Suppressor macrophage treated with lipopolysaccharide for 1 hour (primary cell): ENCODE measurements at places on chromosomes 1 and 21.

DNA sequence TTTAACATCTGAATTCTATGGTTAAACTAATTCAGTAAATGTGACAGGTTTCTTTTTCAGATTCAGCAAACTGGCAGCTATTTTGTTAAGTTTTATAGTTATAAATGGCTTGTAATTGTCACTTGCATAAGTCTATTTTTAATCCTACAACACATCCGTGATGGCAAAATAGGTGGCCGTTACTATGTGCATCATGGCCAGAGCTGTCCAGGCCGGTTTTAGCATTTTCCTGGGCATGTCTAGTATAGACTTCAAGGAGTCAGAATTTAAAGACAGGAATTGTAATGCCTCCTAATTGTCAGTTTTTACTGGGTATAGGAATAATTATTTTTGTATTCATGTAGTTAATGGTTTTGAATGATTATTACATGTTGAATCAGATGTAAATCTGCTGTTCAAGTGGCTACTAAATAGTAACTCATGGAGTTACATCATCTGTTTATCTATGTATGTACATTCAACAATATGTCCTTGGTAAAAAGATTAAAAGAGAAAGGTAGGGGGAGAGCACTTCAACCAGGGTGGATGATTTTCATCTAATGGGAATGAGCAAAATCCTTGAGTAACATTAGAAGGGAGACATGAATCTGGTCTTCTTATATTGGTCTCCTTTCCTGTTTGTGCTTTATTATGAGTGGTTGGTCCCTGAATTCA lies 3.2 kb upstream of the B3GALT2 start:
- no peak for DNase-seq

DNA sequence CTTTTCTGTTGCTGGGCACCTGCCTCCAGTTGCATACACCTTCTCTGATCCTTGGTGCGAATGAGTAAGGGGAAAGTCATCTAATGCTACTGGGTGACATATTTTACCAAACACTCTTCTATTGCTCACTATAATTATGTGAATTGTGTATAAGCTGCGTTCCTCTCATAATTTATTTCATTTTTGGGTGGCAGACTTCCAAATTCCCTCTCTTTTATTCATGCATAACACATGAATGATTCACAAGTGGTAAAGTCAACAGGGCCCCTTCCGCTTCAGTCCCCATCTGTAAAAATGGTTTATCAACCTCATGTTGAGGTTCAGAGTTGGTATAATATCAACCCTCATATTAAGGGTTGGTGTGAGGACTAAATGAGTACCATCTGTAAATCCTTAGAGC lies 3.2 kb upstream of the QSOX1 start:
- DNase-seq, result no peak

- peak; percentile 23 for DNase-seq
These were observed 33.2 kb upstream of the FNBP1L start for GRCh38 chr1:93414749-93415148.

DNA sequence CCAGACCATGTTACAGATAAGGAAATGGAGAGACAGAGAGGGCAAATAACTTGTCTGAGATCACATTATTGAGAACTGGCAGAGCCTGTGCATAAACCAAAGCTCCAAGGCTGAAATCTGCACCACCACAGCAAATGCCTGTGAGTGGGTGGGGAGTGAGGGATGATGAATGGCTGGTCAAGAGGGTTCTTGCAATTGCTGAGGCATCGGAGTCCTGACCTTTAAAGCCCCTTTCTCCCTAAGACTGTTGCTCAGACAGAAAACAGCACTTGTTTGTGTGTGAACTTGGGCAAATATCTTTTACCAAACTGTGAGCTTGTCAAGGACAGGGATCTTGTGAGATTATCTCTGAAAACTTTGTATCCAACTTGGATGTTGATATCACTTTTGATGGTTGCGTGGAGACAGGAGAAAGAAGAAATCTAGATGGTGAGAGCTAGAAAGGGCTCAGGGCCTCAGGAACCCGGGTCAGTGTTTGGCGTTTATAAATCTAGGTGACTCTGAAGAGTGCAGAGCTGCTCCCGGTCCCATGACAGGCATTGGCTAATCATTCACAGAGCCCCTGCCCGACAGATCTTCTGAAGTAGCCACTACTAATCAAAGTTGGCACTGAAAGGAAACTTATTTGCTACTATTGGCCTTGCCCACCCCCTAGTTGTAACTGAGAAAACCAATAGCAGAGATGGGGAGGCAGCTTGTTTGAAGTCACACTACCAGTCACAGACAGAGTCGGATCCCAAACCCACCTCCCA lies 122.3 kb downstream of the FOXD2 start:
- no peak for DNase-seq

- no peak for DNase-seq
These were observed 5.7 kb downstream of the ZC3H12A start for GRCh38 chr1:37480125-37480466.

DNA sequence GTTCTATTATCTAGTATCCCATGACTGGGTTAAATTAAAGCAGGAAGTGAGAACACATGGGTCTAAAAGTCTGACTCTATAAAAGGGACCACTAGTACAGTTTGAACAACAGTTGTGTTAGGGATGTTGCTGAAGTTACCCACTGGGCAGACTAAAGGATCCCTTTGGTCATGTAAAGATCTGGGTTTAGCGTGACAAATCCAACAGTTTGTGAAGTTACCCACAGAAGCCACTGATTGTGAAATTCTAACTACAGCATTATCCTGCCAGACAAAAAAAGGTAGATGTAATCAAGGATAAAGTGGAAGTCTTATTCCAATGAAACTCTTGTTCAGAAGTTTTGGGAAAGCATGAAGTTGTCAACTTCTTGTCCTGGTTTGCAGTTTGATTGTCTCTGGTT lies 5.7 kb downstream of the QSOX1 start:
- peak; percentile 38 for DNase-seq

DNA sequence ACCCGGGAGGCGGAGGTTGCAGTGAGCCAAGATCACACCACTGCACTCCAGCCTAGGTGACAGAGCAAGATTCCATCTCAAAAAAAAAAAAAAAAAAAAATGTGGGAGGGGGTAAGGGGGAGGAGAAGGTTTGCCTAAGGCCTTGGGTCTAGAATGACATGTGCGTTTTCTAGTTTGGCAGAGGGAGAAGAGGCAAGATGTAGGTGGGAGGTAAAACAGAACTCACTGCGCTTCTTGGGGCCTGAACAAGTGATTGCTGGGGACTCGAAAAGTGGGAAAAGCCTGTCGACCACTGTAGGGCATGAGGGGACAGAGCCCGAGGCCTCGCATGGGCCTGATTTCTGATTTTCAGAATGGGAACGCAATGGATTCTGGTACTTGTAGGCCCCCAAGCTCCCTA lies 19.9 kb downstream of the RUNX3 start:
- no peak for DNase-seq

GRCh38 chr1:153565529-153566374 lies at the start of gene S100A2:
Gene S100A2 (minus strand): TSS chr1:153565844. CDS start chr1:153563877, 1,967 bp downstream.
- DNase-seq, result peak; percentile 85

GRCh38 chr21:46368533-46369285 lies 44.8 kb downstream of the PCNT start:
- peak; percentile 22 for DNase-seq

DNA sequence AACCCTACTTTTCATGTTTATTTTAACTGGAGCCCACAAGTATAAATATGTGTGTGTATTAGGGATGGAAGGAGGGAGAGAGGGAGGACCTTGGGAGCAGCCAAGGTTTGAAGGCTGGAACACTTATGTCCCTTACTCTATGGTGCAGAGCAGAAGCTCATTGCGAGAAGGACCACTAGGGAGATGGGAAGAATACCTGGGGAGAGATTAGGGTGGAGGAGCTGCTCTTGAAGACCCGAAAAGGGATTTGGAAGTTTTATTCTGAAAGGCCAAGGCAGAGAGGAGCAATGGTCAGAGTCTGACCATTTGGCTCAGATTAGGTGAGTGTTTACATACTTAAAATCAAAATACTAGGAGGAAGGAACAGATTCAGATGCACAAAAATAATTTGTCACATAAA lies 8.1 kb downstream of the CD2 start:
- no peak for DNase-seq

DNA sequence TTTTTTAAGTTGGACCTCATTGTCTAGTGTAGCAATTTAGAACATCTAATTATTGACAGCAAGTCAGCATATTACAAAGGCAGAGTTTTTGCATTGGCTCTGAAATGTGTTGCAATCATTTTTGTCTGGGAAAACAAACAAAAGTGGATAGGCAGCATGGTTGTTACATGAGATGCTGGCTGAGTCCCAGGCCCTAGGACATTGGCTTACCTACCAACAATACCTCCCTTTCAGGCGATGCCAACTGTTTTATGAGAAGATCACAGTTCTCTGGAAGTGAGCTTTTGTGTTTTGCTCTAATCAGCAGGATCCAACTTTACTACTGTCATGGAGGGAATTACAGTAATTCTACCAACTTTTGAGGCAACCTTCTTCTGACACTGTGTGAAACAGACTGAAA lies 71.5 kb upstream of the CXADR start:
- DNase-seq, result no peak

GRCh38 chr21:29168891-29169315 lies 38.5 kb downstream of the MAP3K7CL start:
- peak; percentile 39 for DNase-seq

DNA sequence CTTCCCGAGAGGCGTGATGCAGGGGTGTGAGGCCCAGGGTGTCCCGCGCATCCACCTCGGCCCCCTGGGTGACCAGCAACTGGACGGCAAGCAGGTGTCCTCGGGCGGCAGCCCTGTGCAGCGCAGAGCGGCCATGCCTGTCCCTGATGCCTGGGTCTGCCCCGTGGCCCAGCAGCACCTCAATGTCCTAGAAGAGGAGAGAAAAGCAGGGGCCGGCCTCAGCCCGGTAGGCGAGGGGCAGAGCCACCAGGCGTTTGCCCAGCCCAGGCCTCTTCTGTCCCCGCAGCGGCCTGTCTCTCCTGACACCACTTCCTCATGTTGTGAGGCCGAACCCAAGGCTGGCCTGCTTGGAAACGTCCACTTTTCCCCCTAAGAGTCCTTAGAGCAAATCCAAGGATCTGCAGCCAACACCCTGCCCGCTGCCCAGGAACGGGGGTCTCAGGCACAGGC lies 1.7 kb downstream of the ANKRD65 start:
- DNase-seq, result no peak

- DNase-seq, result no peak
These were observed 36.3 kb downstream of the RSPH1 start for GRCh38 chr21:42459546-42460215.

DNA sequence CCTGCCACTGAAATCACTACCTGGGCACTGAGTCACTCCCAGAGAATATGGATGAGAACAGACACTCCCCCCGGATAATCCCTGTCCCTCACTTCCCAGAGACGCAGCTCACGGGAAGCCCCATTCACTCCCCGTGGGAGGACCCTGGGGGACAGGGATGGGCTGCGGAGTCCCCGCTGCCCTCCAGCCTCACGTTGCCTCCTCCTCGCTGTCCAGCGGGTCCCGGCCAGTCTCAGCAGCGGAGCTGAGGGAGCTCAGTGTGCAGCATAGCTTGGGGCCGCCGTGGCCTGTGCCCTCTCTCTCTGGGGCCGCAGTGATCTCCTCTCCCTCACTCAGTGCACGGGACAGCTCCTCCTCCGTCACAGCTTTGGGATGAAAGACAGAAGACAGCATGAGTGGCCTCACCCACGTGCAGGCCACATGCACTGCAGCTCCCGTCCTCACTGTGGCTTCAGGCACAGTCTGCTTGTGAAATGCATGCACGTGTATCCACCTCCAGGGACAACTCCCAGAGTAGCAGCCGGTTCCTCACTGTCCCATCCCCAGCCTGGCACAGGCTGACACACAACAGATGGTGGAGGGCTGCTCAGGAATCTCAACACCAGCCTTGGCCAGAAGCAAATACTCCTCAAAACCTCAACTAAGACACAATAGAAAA lies 7.4 kb downstream of the CFAP410 start:
- no peak for DNase-seq

GRCh38 chr1:89907727-89908212 lies 86.9 kb downstream of the LRRC8D start:
- DNase-seq, result peak; percentile 96

GRCh38 chr1:114468047-114468446 lies 43.0 kb downstream of the TRIM33 start:
- no peak for DNase-seq

DNA sequence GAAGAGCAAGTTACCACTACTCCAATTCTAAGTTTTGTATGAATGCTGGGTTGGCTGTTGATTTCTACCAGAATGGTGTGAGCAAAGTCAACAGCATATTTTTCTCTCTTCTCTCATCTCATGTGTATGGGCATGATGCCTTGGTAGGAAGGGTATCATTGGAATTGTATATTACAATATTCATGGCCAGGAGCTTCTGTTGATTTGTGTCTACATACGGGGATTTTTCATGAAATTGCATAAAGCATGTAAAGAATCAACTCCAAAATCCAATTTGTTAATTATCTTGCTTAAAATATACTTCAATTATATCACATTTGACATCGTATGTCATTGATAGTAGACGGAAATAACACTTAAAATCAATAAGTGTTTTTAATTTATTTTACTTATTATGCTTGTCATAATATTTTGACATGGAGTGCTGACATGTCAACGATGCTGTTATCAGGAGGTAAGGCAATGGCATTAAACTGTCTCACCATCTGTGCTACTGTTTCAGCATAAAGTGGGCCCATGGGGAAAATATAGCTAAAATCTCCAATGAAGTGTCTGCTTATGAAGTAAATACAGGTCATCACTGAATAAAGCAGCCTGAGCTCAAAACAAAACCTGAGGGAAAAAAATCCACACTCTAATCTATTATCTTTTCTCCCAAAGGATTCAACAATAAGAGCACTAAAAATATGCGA lies 142.2 kb upstream of the NBPF11 start:
- DNase-seq, result no peak

- no peak for DNase-seq
These were observed 197.4 kb downstream of the HS2ST1 start for GRCh38 chr1:87111659-87112371.

DNA sequence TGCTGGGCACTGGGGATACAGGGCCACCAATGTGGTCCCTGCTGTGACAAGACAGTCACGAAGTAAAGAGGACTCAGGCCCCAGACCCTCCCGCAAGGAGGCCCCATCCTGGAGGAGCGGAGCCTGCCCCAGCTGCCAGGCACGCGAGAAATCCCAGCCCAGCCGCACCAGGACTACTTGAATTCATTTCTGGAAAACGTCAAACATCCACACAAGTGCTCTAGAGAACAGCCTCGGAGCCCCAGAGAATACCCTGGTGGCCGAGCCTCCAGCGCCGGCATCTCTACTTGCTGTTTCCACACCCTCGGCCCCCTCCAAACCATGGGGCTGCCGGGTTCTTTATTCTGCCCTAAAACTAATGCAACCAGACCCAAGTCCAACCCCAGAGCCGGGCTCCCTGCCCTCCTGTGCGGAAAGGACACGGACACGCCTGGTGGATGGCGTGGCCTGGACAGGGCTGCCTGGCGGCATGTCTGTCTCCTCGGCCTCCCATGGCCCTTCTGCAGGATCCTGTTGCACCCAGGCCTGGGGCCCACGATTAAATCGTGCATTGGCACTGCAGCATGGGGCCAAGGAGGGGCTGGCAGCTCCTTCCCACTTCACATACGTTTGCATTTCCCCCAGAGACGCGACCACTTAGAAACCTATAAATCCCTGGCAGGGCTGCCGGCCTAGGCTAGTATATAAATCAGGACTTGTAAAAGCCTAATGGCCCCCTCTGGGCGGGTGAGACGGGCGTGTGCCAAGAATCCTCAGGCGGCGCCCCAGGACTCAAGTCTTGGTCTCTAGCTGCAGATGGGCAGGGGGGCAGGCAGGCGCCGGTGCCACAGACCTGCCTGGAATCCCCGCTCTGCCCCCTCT lies 41.2 kb downstream of the DMRTB1 start:
- no peak for DNase-seq
